Renal pelvis (tissue), 12 donors: ENCODE measurements at places on chromosomes 4 and X. TPM values are rescaled to one million over a fixed set of nuclear protein-coding genes. Genes with fewer than 3 reads are reported as not detected.

GRCh38 chr4:85522836-85523235 lies 47.9 kb downstream of the ARHGAP24 start:
- DNase-seq: no peak

DNA sequence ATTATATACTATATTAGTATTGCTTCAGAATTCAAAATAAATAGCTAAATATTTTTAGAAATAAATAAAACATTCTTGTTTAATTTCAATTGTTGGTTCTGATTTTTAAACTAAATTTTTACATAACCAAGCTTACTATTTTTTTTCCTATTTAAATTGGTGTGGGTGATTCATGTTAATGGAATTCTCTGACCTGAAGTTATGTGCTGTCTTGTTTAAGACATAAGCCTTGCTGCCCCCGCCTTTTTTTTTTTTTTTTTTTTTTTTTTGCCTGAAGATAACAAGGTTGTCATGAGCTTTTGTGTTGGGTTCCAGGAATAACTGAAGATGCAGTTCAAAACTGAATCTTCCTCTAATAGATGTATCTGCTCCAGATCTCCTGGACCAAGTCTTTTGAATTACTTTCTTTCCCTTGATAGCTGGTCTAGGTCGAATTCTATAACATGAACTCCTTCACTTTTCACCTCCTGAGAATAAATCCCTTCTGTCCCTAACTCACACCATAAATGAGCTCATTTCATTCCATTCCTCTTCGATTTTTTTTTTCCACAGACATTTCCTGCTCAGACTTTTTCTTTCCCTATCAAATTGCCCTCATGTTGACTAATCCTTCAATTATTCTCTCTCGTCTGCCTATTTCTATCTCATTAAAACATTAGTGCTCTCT lies 261.5 kb upstream of the FTHL17 start:
- DNase-seq: no peak

- no peak for DNase-seq
Observed at GRCh38 chr4:18247189-18247588, 225.6 kb upstream of the LCORL start.

DNA sequence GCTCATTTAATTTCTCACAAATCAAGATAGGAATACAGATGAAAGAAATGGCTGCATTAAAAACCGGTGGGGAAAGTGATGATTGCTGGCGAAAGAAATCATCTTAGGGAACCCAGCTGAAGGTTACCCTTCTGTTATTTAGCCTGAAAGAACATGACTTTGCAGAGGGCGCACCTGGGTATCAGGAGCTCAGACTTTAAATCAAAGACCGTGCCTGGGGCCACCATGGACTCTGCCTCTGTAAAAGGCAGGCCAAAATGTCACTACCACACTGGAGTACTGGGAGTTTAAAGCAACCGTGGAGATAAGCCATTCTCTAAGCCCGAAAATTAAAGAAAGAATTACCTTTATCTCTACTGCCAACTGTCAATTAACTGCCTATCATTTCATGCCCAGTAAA lies 24.3 kb downstream of the GPC3 start:
- no peak for DNase-seq

DNA sequence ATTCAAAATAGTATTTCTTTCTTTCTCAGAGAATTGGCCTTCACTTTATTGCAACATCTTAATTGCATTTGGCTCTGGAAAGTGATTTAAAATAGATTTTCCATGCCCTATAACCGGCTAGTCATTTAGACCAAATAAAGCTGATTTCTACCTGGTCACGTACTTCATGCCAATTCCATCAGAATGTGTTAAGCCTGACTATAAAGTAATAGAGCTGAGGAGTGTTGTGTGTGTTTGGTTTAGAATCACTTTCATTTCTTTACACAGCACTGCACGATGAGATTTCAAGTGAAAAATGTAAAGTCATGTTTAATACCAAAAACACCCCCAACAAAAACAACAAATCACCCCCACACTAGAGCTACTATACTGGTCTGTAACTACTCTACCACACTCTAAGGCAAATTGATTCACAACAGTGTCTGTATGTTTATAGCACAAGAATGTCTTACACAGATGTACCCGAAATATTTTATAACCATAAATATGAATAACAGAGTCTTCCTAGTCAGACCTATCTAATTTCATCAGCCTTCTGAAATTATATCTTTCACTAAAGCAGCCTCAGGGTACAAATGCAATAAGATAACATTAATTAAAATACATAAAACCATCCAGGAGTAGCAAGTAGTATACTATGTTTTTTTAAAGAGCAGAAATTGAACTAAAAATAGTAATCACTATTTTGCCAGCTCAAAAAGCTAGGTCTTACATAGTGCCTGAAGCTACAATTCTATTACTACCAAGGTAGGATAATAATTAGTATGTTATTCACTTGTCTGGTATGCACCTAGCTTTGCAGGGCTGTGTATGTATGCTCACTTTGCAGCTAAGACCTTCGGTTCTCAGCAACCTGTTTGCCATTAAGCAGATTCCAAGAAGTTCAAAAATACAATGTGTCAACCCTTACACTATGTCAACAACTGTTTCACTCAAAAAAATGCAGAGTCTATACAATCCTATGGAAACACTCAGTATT lies 28.4 kb downstream of the APBB2 start:
- no peak for DNase-seq

GRCh38 chr4:27921231-27921630 lies 1060.6 kb downstream of the STIM2 start:
- DNase-seq: no peak

DNA sequence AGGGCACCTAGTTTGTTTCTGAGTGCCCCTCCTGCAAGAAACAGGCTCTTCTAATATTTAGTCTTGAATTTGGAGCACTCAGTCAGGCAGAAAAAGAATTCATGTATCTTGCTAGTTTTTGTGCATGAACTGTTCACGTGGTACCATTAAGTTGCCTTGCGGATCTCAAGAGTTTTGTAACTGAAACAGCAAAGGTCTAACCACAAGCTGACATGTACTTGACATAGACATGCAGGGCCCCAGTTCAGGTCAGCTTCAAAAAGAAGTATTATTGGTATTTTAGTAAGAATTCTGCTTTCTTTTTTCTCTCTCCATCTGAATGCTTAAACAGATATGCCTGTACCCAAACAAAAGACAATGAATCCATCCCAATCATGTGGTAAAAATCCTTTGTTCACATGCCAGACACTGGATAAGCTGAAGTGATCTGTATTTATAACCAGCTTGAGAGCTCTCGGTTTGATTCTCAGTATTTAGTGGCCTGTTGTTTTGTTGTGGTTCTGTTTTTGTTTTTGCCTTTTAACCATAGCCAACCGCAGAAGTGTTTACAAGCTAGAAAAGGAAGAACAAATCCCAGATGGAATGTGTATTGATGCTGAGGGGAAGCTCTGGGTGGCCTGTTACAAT lies 13.0 kb downstream of the RGN start:
- no peak for DNase-seq

- no peak for DNase-seq
Observed at GRCh38 chrX:12162420-12162819, 24.1 kb downstream of the FRMPD4 start.

DNA sequence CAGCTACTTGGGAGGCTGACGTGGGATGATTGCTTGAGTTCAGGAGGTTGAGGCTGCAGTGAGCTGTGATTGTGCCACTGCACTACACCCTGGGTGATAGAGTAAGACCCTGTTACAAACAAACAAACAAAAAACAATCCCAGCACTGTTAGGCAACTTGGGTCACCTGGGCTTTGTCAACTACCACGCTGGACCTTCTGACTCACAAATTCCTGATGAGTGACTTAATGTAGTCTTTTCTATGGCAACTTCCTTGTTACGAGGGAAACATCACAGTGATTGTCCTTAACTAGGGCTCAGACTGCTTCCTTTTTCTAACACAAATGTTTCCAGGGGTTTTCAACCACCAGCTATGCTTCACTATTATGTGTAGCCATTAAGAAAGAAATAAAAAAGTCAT lies 128.8 kb upstream of the GPC4 start:
- no peak for DNase-seq

- no peak for DNase-seq
Observed at GRCh38 chr4:8005814-8006215, 66.2 kb upstream of the AFAP1 start.

DNA sequence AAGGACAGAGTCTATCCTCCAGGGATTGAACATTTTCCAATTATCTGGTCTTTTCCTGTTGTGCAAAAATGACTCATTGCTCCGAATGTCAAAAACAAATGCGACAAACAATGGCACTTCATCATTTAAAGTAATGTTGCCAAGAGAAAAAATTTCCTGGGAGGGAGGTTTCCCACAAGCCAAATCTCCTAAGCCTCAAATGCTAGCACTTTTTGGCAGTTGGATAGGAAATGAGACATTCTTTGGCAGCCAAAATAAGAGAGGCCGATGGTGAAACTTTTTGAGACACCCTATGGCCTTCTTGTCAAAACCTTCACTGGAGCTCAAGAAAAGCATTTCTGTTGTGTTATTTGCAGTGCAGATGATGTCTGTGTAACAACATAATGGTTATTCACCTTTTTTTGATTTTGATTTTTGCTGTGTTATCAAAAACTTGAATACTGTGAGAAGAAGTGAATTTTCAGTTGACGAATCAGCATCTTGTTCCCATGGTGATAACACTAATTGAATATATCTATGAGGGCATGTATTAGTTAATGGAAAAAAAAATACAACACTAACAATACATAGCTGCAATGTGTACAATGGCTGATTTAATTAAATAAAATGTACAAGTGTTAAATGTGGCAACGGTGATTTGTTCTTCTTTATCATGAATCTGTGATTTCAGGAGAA lies 333.8 kb downstream of the ANK2 start:
- no peak for DNase-seq

DNA sequence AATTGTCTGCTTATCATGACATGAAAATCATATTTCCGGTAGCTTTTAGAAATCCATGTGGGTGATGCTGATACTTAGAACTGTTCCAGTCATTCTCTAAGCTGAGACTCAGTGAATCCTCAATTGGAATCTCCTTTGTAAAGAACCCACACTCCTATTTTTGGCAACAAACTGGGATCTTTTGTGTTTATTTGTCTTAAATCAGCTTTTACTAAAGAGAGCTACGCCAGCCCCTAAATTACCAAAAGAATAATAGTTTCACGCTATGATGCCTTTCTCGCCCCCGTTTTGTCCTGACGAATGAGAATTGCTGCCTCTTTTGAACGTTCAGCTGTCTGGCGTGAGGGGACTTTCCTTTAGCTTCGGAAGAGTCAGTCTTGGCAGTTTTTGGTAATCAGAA lies 195.9 kb downstream of the SHOX start:
- no peak for DNase-seq

DNA sequence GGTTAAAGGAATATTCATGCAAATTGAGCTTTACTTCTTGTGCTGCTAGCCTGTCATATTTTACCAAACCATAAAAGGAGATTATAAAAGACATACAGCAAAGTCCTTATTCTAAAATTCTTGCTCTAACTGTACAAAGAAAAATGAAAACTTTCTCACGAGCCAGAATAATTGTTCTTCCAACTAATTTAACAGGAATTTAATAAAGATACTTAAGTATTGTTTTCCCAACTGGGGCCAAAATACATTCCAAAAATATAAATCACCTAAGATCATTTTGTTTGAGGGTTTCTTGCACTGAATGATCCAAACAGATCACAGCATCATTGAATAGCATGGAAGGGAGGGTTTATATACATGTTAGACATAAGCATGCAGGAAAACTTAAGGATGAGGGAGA lies 127.1 kb upstream of the PCDH18 start:
- no peak for DNase-seq

- DNase-seq: no peak
Observed at GRCh38 chr4:72468904-72469502, 100.0 kb downstream of the ADAMTS3 start.

DNA sequence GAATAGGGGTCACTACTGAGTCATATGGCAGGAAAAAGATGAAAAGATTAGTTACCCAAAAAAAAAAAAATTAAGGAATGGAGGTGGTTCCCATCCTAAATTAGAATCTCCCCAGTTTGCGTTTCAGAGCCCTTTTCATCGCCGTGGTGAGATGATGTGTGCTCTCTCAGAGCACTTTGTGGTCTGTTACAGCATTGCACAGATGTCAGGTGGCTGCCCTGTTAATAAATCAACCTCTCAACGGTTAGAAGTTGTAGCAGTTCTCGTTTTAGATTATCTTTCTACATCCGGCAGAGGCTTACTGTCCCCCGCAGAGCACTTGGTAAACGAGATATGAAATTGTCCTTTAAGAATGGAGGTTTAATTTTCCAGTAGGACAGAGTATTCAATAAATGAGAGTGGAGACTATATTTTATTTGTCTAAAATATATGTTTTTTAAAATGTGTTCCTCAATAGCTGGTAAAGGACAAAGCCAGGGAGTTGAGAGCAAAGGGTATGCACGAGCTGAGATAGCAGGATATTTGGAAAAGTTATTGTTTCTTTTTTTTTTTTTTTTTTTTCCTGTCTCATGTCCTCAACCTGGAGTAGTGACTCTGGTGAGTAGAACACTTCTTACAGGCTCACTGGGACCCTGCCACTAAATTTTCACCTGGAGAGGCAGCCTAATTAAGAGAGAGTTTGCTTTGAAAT lies 26.9 kb downstream of the AFF1 start:
- peak; percentile 52 for DNase-seq

DNA sequence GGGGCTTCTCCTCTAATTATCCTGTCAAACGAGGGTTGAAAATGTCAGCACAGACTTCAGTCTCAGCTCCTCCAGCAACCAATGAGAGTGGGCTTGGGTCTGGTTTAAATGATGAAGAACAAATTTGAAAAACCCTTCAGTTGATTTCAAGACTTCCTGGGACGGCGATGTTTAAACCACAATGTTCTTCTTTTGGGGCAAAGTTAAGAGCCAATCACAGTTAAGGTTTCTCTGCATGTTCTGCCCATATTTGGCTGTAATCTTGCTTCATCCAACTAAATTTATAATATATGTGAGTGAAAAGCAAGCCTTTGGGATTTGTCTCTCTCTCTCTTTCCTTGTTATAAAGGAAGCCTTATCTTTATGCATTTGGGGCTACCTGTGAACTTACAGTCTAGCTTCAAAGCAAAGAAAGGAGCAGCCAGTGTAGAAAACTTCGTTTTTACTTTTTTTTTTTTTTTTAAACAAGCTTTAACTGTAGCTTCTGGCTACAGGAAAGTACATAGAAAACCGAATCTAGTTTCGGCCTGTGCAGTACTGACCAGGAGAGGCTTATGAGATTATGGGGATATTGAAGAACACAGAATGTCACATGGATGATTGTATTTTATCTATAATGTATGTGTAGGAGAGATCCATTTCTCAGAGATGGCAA lies 46.8 kb upstream of the FAM9C start:
- DNase-seq: no peak

GRIA3 gene
- polyA plus RNA-seq: 2.7 TPM

MAGEB2 gene
- not detected for polyA plus RNA-seq

TMPRSS11D gene
- polyA plus RNA-seq: not detected

MAMLD1 gene
- 6.8 TPM for polyA plus RNA-seq

IRS4 gene
- polyA plus RNA-seq: 2.3 TPM

ADH4 gene
- 0.99 TPM for polyA plus RNA-seq

TCEAL3 gene
- 39.0 TPM for polyA plus RNA-seq

NDST3 gene
- 2.4 TPM for polyA plus RNA-seq
